ENCODE measurements at places on chromosomes 16 and 17.

- DNase-seq = peak; percentile 53
Observed at GRCh38 chr17:28057731-28058246, 15.3 kb downstream of the NLK start.

- DNase-seq = peak; percentile 72
Observed at GRCh38 chr16:69040144-69040909, 65.1 kb upstream of the HAS3 start.

GRCh38 chr16:22719945-22720344, 94.0 kb upstream of the HS3ST2 start:
- no peak for DNase-seq

DNA sequence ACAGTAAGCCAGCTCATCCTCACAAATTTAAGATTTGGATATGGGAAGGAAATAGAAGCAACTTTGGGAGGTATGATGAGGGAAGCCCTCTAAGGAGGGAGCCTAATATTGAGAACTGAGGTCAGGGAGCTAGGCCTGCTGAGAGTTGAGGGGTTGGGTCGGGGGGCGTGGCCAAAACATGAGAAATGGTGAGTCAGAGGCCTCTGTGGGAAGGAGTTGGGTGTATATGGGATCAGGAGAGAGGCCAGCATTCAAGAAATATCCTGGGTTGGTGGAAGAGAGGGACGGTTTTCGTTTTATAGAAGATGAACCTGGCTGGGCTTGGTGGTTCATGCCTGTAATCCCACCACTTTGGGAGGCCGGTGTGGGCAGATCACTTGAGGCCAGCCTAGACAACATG, 48.4 kb downstream of the CLEC16A start:
- DNase-seq = no peak

DNA sequence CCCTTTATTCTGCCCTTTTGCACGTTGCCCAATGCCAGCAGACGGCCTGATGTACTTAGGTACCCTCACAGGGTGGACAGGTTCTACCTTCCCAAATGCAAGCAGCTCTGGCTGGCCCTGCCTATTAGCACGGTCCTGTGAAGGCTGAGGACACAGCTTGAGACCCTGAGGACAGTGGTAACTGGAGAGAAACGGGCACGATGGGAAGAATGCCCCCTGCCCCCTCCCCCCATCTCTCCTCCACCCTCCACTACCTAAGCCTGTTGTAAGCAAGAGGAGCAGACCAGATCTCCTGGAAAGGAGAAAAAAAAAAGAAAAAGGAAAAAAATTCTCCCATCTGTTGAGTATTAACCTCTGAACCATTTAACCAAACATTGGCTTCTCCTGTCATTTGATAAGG, 34.1 kb downstream of the MEOX1 start:
- DNase-seq = no peak
